ENCODE measurements at places on chromosomes 7 and 10. TPM values are rescaled to one million over a fixed set of nuclear protein-coding genes. Genes with fewer than 3 reads are reported as not detected.

The FLNC gene
- total RNA-seq, result 611 TPM

The WDR86 gene
- 4.7 TPM for total RNA-seq

The PSTK gene
- 5.7 TPM for total RNA-seq

The FAM185A gene
- 17.7 TPM for total RNA-seq

All from skeletal muscle tissue (tissue), 5 donors.